ENCODE measurements at places on chromosomes 6 and 20. TPM values are rescaled to one million over a fixed set of nuclear protein-coding genes. Genes with fewer than 3 reads are reported as not detected.

GRCh38 chr6:151291722-151292059 lies 51.9 kb downstream of the AKAP12 start:
- no peak for DNase-seq

DNA sequence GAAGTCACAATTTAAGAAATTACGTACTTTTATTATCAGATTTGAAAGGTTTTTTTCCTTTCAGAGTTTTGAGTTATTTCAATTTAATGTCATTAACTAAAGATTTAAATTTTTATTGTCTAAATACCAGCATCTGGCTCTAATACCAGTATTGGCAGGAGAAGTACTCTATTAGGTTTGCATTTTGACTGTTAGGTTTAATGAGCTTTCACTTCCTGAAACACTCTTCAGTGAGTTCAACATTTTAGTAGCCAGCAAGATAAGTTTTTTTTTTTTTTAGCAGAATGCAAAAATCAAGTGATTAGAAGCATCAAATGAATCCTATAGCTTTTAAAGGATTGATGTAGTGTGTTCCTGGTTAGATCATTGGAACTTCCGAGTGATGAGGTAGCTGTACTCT lies 34.0 kb upstream of the SCGN start:
- DNase-seq, result no peak

GRCh38 chr6:160014869-160015182 lies 45.9 kb downstream of the IGF2R start:
- DNase-seq, result no peak

The CLPSL2 gene
- not detected for polyA plus RNA-seq

GRCh38 chr6:40163924-40164323 lies 229.7 kb upstream of the MOCS1 start:
- DNase-seq, result no peak

The NUS1 gene
- polyA plus RNA-seq, result 23.8 TPM

DNA sequence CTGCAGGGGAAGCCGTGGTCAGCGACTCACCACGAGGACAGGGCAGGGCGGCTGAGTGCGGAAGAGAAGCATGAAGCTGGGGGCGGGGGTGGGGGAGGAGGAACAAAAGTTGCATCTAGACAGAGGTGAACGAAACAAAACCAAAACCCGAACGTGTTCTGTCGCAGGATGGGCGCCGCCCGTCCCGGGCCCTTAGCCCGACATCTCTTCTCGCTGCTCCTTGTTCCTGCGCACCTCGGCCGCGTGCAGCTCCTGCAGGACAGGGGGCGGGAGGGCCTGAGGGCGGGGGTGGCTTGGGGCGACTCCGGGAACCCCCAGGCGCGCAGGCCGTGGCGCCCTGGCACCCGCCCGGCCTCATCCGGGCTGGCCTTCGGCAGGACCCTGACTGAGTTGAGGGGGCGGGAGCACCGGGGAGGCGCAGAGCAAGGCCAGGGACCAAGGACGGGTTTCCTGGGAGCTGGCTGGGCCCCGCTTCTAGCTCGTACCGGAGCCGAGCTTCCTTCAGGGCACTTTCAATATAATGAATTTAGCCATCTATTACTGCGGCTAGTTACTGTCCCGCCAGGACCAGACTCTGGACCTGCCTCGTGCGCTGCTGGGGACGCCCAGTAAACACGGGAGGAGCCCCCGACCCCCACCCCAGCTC lies 12.0 kb downstream of the STMN3 start:
- DNase-seq, result no peak

Data from sigmoid colon (tissue), 7 donors.